ENCODE measurements at places on chromosomes 16 and 17. TPM values are rescaled to one million over a fixed set of nuclear protein-coding genes. Genes with fewer than 3 reads are reported as not detected.
A peak's percentile ranks its signal among the peaks of the same experiment; 100 is the strongest.

- peak; percentile 12 for ATAC-seq
Observed at GRCh38 chr17:57916925-57917858, 38.0 kb downstream of the CUEDC1 start.

DNA sequence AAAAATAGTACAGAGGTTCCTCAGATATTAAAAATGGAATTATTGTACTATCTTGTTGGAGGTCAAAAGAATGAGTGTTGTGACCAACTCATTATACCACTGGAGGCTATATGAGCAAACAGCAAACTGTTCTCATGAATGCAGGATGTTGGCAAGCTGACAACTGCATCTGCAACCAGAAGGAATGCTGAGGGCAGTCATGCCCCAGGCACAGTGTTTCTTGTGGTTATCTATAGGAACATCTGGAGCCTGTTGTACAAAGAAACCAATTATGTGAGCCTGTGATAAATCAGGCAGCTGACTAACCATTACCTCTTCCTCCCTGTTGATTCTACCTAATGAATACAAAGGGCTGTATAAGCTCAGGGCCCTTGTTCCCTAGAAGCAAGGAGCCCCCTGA, 2057.1 kb downstream of the TP53TG3F start:
- ATAC-seq = no peak

GRCh38 chr17:30576326-30576861, 99.2 kb downstream of the GOSR1 start:
- ATAC-seq = no peak

- no peak for ATAC-seq
Observed at GRCh38 chr17:72778169-72779151, 314.0 kb downstream of the SLC39A11 start.

DNA sequence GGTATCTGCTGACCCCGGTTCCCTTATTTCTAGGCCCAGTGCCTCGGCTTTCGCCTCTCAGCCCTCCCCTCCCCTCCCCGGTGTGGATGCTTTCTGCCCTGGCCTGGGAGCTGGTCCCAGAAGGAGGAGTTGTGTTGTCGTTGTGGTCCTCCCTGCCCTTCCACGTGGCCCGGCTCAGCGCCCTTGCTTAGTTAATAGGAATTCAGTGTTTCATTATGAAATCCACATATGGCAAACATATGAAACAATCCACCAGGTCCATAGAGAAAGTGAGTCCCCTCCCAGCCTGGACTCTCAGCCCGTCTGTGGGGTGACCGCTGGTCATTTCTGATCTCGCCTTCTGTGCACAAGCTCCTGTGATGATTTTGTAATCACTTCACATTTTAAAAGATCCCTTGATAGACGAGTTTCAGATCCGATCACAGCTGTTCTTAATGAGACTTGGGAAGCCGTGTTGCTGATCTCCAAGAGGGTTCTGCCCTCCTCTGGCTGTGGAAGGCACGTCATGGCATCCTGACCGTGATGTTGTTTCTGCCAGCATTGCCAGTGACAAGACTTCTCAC, 112.1 kb downstream of the BANP start:
- no peak for ATAC-seq

GRCh38 chr16:54873071-54873470, 57.6 kb upstream of the IRX5 start:
- ATAC-seq = no peak

DNA sequence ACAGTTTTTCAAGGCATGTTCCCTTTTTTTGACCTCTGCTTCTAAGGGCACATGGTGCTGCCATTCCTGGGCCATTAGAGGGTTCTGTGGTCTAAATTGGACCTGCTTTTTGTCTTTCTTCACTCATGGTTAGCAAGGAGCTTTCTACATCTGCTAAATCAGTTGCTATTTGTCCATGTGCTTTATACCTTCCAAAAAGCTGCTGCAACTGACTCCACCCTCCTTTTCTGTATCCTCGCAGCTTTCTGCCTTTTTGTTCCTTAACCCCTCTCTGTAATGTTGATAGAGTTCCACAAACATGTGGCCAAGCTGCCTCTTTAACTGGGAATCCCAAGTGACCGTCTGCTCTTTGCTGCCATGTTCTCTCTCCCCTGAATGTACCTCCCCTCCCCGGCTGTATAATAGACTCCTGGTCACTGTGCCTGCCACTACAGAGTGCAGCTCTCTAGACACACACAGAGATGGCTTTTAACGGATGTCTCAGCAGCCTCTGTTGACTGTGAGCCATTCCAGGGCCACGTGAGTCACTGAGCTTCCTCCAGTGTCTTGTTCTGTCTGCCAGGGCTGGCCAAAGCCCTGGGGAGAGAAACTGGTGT, 57.4 kb upstream of the TEKT3 start:
- peak; percentile 60 for ATAC-seq

GRCh38 chr16:48617711-48618148, 7.8 kb upstream of the N4BP1 start:
- no peak for ATAC-seq

DNA sequence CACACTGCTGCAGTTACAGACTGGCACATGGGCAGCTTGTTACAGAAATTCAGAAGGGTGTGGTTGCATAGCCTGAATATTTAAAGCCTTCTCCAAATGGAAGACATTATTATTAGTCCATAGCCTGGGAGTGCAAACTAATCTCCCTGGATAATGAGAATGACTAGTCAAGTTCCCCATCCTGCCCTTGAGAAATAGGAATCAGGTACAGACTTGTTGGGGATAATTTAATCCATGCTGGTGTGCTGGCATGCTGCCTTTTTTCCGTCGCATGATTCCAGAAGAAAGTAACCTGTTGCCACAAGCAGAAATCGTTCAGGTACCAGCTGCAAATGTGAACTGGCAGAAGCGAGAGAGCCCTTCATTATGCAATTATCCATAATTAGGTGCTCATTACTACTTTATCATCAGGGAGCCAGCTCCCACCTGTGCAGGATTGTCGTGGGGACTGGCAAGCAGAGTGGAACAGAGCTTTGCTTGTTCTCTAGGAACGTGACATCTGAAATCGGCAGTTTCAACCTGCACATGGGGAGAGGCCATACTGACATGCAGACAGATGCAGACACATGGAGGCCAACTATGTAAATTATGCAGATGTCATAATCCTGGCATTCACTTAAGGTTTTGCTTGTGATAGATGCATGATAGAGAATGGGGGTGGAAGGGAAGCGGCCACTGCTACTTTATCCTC, 419.4 kb downstream of the PMP22 start:
- ATAC-seq = peak; percentile 97

Gene SCGB1C2
- not detected for total RNA-seq

Gene PIPOX
- total RNA-seq = 0.64 TPM

Gene RBBP6
- total RNA-seq = 28.4 TPM

Gene CHST4
- total RNA-seq = 0.16 TPM

Gene ADCY7
- total RNA-seq = 26.8 TPM
